Stimulated activated CD4-positive, alpha-beta T cell treated with anti-CD3 and anti-CD28 coated beads, Interleukin-1b, Interleukin-23, amount 100 ng/mL, for 1 hour (primary cell): ENCODE measurements at places on chromosomes 7 and 10.

DNA sequence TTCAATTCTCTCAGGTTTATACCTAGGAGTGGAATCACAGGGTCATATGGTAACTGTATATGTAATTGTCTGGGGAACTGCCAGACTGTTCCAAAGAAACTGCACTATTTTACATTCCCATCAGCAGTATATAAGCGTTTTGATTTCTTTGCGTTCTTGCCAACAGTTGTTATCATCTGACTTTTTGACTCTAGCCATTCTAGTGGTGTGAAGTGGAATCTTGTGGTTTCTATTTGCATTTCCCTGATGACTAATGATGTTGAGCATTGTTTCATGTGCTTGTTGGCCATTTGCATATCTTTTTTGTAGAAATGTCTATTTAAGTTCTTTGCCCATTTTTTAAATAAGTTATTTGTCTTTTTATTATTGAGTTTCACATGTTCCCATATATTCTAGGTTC is 44.3 kb upstream of the ZC3HAV1 start:
- DNase-seq: no peak

- no peak for DNase-seq
These were observed 17.4 kb upstream of the SLF2 start for GRCh38 chr10:100895346-100895745.

GRCh38 chr10:108689891-108690290 is 1233.4 kb downstream of the XPNPEP1 start:
- DNase-seq: no peak

DNA sequence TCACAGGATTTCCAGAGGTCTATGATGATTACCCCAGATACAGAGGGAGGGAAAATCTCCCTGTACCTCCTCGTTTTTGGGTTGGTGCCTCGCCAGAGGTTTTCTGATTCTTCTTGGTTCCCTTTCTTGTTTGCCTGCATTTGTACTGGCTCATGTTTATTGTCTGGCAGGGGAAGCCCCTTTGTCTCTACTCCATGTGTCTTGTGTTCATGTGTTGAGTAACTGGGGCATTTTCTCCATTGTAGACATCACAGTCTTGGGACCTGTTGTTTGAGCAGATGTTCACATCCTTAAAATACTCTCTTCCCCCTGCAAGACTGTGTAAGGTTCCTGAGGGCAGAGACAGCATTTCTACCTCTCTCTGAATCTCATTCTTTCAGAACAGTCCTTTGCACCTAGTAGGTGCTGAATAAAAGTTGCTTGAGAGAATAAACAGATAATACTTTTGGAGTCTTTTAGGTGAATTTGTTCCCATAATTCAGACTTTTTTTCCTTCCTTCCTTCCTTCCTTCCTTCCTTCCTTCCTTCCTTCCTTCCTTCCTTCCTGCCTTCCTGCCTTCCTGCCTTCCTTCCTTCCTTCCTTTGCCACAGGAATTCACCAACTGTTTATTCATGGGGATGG is 25.1 kb downstream of the CDK14 start:
- DNase-seq: no peak

- no peak for DNase-seq
These were observed 96.1 kb upstream of the MKLN1 start for GRCh38 chr7:131231381-131232220.

- DNase-seq: no peak
These were observed 421.1 kb downstream of the GLRX3 start for GRCh38 chr10:130557181-130557845.

GRCh38 chr10:102444851-102445250 is 6.5 kb downstream of the C10orf95 start:
- DNase-seq: no peak

- no peak for DNase-seq
These were observed 642.6 kb downstream of the KCNMA1 start for GRCh38 chr10:76995023-76995422.

DNA sequence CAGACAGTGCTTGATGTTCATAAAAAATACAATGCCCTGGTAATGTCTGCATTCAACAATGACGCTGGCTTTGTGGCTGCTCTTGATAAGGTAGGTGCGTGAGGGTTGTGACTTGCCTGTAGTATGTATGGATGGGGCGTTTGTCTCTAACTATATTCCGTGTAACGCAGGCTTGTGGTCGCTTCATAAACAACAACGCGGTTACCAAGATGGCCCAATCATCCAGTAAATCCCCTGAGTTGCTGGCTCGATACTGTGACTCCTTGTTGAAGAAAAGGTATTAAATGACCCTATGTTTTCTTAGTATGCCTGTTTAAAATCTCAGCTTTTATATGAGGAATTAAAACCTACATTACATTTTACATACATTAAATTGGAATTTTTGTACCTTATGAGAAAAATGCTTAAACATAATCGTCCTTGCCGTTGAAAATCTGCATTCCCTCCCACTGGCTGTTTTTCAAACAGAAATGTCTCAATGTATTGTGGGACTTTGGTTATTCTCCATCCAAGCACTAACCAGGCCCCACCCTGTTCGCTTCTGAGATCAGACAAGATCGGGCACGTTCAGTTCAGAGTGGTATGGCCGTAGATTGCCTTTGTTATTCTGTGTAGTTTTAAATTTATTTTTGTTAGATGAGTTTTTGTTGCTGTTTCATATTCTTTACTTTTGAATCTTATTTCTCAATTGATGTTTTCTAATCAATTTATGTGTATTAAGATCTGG is 85.3 kb downstream of the CUL1 start:
- DNase-seq: no peak

- no peak for DNase-seq
These were observed 1.2 kb downstream of the UBE3C start for GRCh38 chr7:157139810-157140510.

- DNase-seq: no peak
These were observed 7.1 kb upstream of the WDR86 start for GRCh38 chr7:151416941-151417315.

- no peak for DNase-seq
These were observed 1.4 kb downstream of the LARP4B start for GRCh38 chr10:929960-930624.

DNA sequence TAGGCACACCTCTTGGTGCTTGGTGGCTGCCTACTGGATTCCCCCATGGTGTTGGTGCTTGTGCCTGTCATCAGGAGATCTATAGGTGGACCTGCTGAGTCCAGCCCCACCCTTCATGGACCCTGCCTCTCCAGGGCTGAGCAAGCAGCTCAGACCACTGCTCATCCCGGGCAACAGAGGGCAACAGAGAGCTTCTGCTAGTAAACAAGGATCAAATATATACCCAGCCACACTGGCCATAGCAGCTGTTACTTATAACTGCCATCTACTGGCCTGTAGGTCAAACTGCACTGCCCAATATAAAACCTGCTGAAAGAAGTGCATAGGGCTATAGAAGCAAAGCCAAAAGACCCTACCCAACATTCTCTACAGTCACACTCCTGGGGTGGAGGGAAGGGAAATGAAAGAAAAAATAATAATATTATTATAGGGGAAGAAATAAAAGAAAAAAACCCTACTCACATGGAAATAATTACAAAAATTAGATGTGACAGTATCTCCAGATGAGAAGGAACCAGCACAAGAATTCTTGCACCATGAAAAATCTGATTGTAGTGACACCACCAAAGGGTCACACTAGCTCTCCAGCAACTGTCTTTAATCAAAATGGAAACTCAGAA is 54.9 kb upstream of the ZNF800 start:
- DNase-seq: peak; percentile 4

DNA sequence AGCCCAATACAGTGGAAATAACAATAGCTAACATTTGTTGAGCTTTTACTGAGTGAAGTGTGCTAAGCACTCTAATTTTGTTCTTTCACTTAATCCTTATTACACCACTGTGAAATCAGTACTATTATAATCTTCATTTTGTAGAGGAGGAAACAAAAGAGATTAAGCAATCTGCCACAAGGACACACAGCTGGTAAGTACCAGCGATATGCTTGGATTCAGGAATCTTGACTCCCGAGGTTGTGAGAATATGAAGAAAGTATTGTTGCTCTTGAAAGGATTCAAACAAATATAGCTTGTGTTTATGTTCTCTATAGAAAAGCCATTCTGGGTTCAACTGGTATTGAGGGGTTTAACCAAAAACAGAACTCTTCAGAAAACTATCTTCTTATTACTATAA is 93.7 kb upstream of the HECTD2 start:
- no peak for DNase-seq

DNA sequence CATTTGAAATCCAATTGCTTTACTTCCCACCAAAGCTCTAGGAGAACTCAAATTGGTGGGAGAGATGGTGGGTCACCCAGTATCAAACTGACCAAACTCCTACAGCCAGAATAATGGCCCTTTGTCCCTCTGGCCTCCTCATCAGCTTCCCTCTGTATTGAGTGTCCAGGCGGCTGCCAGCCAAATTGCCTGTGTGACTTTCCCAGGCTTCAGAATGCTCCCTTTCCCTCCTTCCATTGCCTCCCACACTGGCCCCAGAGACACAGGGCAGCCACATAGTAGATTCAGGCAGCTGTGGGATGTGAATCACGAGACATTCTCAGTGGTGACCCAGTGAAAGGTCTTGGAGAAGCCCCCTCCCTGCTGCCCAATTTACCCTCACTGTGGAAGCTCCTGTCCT is 12.7 kb upstream of the VDAC2 start:
- no peak for DNase-seq

GRCh38 chr10:26543567-26544306 is 105.6 kb downstream of the APBB1IP start:
- no peak for DNase-seq

DNA sequence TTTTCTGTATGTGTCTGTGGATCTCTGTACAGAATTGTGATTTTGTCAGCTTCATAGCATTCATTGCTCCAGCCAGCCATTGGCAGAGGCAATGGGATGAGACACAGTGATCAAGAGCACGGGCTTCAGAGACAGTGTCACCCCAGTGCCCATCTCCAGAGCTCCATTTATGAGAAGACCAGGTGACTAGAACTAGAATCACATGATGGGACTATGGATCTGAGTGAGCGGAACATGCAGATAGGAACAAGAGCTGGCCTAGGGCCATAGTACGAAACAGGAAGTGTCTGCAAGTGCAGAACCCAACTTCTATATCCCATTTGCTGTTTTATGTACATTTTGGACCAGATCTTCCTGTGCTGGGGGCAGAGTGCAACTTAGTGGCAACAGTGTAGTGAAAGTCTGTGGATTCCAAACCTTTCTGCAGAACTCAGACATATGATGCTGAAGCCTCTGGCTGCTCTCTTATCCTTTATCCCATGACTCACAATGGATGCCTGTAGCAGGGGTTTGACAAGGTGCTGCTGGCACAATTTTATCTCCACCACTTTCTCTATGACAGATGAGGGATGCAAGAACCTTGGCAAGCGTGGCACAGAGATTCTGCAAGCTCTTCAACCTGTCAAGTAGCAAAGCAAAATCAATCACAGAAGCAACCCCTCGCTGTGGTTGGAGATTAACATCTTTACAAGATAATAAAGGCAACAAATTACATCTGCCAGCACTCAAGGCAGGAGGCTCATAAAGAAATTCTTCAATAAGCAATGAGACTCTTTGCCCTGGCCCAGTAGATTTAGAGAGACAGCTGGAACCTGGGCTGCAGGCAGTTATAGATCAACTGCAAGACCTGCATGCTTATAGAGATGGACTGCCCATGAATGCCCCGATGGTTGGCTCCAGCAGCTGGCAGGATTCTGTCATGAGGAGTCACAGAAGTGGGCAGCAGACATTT is 681.3 kb downstream of the TNS3 start:
- no peak for DNase-seq

DNA sequence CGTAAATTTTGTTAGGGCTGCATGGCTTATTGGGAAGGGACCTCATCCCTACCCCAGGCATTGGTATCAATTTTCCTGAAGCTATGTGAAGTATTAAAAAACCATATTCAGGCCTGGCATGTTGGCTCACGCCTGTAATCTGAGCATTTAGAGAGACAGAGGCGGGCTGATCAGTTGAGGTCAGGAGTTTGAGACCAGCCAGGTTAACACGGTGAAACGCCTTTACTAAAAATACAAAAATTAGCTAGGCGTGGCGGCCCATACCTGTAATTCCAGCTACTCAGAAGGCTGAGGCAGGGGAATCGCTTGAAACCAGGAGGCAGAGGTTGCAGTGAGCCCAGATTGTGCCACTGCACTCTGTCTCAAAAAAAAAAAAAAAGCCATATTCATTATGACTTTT is 7.1 kb downstream of the TASOR2 start:
- DNase-seq: no peak

- DNase-seq: no peak
These were observed 267.3 kb upstream of the NPVF start for GRCh38 chr7:25495342-25496250.

GRCh38 chr7:41907444-41907843 is 204.6 kb upstream of the INHBA start:
- no peak for DNase-seq

GRCh38 chr10:82497439-82497838 is 622.4 kb downstream of the NRG3 start:
- DNase-seq: no peak

DNA sequence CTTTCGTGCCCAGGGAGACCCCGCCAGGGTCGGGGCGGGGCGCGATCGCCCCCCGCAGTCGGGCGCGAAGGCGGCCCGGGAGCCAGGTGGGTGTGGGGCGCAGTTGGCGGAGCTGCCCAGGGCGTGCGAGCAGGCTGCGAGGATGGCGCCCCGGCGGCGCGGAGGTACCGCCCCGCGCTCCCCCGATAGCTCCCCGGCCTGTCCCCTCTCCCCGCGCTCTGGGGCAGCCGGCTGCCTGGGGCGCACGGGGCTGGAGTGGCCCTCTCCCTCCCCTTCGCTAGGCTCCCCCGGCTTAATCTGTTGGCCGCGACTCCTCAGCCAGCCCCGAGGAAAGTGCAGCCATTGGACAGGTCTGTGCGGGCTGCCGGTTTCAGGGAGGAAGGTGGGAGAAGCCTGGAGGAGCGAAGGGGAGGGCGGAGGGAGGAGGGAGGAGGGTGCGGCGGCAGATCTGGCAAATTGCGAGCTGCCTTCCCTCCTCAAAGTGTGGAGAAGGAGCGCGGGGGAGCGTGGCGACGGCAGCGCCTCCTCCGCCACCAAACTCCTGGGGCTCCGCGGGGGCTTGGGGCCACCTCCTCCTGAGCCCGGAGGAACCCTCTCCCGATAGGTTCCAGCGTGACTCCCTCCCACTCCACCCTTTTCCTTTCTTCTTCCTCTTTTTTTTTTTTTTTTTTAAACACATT is 361 bp upstream of the PLXDC2 start:
- no peak for DNase-seq

DNA sequence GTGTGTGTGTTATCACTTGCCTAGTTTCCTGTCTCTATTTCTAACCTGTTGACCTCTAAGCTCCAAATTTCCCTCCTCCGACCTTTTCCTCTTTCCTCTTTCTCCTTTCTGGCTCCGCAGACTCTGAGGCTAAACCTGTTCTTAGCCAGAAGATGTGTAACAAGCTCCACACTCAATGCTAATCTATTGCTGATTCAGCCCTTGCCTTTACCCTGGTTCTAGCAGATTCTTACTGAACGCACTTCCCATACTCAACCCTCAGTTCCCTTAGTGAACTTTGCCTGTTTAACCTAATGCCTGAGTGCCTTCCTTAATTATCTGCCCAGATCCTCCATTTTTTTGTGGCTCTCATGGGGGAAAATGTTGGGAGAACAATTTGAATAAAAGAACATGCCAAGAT is 30.0 kb upstream of the SGMS1 start:
- no peak for DNase-seq
